ENCODE measurements at places on chromosomes 3 and 15.

GRCh38 chr3:169984292-169984691 lies 17.7 kb downstream of the SEC62 start:
- DNase-seq = no peak

DNA sequence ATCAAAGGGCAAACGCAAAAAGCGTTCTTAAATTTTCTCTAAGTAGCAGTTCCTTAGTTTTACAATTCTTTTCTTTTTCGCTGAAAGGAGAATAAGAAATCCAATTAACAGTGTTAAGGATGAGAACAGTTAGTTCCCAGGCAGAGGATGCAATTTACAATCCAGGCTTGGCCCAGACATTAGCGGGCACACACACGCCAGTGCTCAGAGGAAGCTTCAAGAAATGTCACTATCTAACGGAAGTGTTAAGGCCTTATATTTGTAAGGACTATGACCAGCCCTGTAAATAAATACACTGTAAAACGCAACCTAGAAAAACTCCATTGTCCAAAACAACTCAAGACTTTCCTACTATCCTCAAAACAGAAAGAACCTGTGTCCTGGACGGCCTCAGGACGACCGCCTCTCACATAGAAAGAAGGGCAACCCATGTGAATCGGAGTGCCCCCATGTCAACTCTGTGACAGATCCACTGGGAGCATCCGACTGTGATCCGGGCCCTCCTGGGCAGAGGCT lies 1.3 kb downstream of the ACAP2 start:
- peak; percentile 11 for DNase-seq

- DNase-seq = no peak
These were observed 60.2 kb downstream of the DENND4A start for GRCh38 chr15:65731926-65732325.

DNA sequence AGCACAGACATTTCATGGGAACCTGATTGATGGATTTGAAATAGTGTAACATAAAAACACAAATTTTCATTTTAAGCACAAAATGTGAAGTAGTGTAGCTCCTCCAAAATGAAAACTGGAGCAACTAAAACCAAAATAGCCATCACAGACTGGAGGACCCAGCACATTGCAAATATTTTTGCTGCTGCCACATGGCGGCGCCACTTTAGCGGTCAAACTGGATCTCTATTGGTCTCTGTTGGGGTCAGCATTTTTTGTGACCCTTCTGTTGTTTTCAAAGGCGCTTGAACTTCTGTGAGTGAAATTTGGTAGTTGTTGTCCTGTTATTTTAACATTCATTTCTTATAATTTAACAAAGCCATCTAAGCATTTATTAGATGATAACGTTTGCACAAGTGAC lies 259.9 kb downstream of the IL20RB start:
- DNase-seq = no peak

GRCh38 chr3:28745436-28745835 lies 396.8 kb upstream of the AZI2 start:
- no peak for DNase-seq

DNA sequence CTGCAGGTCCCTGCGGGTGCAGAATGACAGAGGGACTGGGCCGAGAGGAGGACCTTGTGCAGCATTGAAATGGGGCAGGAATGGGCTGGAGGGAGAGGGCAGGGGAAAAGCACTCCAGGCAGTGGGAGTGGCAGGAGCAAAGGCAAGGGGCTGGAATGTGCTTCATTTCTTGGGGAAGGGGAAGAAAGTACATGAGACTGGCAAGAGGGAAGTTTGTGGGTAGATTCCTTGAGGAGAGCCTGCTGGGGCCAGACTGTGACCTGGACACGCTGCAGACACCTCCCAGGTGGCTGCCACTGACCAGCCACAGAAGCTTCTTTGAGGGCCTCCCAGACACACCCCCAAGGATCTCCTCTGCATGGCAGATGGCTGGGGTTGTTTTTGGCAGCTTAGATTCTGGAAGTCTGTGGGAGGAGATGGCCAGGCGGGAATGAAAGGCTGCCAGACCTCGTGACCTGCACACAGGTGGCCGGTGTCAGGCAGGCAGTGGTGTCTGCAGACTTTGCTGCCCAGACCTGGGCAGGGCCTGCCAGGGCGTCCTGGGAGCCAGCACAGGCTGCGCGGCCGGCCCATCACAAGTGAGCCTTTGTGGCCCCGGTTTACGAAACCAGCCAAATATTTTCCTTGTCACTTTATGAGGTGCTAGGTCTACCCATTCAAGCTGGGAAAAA lies 53.1 kb downstream of the SPSB4 start:
- DNase-seq = no peak

DNA sequence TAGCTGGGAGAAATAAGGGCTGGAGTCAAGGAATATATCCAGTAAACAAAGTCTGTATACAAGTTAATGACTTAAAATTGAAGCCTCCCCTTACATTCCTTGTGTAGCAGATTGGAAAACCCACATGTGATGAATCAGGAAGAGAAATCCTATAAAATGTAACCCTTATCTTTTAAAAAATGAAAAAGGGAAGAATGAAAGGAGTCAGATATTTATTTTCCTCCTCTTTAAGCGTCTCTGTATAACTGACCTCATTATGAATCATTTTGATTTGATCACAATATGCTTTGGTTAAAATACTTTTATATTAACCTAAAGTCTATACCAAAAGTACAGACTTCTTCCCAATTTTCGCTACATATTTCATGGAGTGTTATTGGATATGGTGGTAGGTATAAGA lies 316.3 kb upstream of the STAC start:
- DNase-seq = no peak

- no peak for DNase-seq
These were observed 23.7 kb downstream of the FILIP1L start for GRCh38 chr3:100090669-100091005.

DNA sequence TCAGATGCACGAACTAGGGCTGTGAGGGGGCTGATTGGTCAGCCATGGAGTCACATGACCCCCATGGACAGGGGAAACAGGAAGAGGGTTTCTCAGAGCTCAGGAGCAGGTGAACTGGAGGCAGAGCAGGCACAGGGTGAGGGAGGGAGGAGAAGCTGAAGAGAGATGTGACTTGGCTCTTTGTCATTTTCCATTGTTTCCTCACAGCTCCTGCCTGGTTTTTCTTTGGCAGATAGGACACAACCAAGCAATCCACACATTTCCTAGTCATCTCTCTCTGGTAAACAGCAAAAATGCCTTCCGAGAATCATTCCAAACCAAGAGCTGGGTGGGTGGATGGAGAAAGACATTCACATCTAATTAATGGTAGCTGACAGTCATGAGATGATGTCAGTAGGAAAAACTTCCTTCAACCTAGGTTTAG lies 43.4 kb upstream of the LMCD1 start:
- no peak for DNase-seq

Measured in activated CD4-positive, alpha-beta T cell treated with anti-CD3 and anti-CD28 coated beads for 48 hours (primary cell).